ENCODE measurements at places on chromosomes 16 and 17. TPM values are rescaled to one million over a fixed set of nuclear protein-coding genes. Genes with fewer than 3 reads are reported as not detected.

Gene SLC16A6
- 2.3 TPM for total RNA-seq

DNA sequence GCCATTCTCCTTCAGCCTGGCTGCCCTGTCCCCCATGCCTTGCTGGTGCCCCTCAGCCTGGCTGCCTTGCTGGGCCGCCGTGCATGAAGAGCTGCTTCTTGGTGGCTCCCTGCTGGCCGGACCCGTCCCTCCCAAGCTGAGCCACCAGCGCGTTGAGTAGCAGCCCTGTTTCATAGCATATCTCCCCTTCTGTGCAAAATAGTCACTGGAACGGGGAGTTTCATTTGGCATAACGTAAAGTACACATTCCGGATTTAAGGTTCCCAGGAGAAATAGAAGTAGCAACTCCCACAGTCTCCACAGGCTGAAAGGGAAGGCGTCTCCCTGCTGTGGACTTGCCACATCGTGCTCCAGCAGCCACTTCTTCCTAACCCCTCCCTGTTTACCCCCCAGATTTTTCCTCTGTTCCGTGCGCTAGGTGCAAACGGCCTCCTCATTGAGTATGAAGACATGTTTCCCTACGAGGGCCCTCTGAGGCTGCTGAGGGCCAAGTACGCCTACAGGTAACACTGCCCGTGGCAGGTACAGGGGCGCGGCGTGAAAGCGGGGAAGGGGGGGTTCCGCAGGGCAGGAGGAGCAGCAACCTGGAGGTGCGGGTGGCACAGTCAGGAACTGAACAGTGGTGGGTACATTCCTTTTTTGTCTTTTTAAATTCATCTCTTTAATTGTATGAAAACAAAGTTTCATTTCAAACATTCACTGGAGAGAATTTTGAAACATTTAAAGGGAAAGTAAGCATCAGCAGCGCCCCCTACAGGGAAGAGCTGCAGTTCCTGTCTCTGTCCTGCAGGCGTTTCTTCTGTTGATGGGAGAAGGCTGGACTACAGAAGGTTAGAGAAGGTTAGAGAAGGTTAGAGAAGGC is 5.8 kb upstream of the OGFOD3 start:
- peaks cover 11% of the 10 kb centered on the region for H3K4me1 ChIP-seq
- peaks cover 14% of the 10 kb centered on the region for H3K36me3 ChIP-seq
- H3K27ac ChIP-seq: no peak overlapping the region
- no peaks in the 10 kb centered on the region for H3K27me3 ChIP-seq

GRCh38 chr17:10156599-10156947 is 41.8 kb downstream of the GAS7 start:
- no peaks in the 10 kb centered on the region for H3K36me3 ChIP-seq
- H3K27ac ChIP-seq: peak overlapping the region; percentile 47
- no peaks in the 10 kb centered on the region for H3K27me3 ChIP-seq
- no peak for DNase-seq
- H3K4me3 ChIP-seq: no peak overlapping the region
- peaks cover 20% of the 10 kb centered on the region for H3K4me1 ChIP-seq

- H3K27ac ChIP-seq: peak overlapping the region; percentile 89
- H3K27me3 ChIP-seq: peaks cover 6% of the 10 kb centered on the region
- no peak for DNase-seq
- H3K4me1 ChIP-seq: peaks cover 28% of the 10 kb centered on the region
- H3K36me3 ChIP-seq: peaks cover 15% of the 10 kb centered on the region
These were observed 1.5 kb downstream of the CRK start for GRCh38 chr17:1454541-1454940.

GRCh38 chr17:41625602-41626001 is 1.2 kb upstream of the KRT17 start:
- no peak for DNase-seq
- no peaks in the 10 kb centered on the region for H3K4me1 ChIP-seq
- H3K27me3 ChIP-seq: no peaks in the 10 kb centered on the region
- H3K27ac ChIP-seq: no peak overlapping the region
- no peak overlapping the region for H3K4me3 ChIP-seq
